ENCODE measurements at places on chromosomes 11 and 22. TPM values are rescaled to one million over a fixed set of nuclear protein-coding genes. Genes with fewer than 3 reads are reported as not detected.

The CADM1 gene
- 76.0 TPM for total RNA-seq

The OR51B4 gene
- total RNA-seq = 2.0 TPM

The SYT9 gene
- total RNA-seq = 2.6 TPM

The SNX32 gene
- total RNA-seq = 0.85 TPM

The OR52I1 gene
- not detected for total RNA-seq

The APLNR gene
- 50.7 TPM for total RNA-seq

The APOL1 gene
- 22.9 TPM for total RNA-seq

The TBX10 gene
- not detected for total RNA-seq

The KDM4D gene
- 1.2 TPM for total RNA-seq

The RAPSN gene
- 3.0 TPM for total RNA-seq

The TUBA8 gene
- total RNA-seq = 1.5 TPM

The WBP2NL gene
- 5.2 TPM for total RNA-seq

The GGT5 gene
- total RNA-seq = 3.4 TPM

The MYOD1 gene
- total RNA-seq = 1.1 TPM

Data from urinary bladder (tissue), 4 donors.